Renal cortex interstitium (tissue), 15 donors: ENCODE measurements at places on chromosomes 13 and 19. TPM values are rescaled to one million over a fixed set of nuclear protein-coding genes. Genes with fewer than 3 reads are reported as not detected.
A peak's percentile ranks its signal among the peaks of the same experiment; 100 is the strongest.

- no peak for DNase-seq
Measured at GRCh38 chr13:44052780-44053184, 173.1 kb downstream of the LACC1 start.

GRCh38 chr19:8000298-8001038 is 5.0 kb downstream of the ELAVL1 start:
- no peak for DNase-seq

DNA sequence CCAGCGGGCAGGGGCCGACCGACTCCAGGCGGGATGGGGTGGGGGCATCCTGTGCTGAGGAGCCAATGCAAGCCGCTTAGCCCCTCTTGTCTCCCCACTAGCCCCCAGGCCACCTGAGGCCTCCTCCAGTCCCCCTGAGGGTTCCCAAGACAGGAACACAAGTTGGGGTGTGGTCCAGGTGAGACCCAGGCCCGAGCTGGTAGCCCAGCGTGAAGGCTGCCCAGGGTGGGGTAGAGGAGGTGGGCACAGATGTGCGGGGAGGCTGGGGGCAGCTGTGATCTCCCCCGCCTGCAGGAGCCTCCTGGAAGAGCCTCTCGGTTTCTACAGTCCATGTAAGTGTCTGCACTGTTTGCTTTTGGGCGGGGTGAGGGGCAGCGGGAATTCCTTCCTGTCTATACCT is 10.4 kb downstream of the TLE6 start:
- no peak for DNase-seq

DNA sequence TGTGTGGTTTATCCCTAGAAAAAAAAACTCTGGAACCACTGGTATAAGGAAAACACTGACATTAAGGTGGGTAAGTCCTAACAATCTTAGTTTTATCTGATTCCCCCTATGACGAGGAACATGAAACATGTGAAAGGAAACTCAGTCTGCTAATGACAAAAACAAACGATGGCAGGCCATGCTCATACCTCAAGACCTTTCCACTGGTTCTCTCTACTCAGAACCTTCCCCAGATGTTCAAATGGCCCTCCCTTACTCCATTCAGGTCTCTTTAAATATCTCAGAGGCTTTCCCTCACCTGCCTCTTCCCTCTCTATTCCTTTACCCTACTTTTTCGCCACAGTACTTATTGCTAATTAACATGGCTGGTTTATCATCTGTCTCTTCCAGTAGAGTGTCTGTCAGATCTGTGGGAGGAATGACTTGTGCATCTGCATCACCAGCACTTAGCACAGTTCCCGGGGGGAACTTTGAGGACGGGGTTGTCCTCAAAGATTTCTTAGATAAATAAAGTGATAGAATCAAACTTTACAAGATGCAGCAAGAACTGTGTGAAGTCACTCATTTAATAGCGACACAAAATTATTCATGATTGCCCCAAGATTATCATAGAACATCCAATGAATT is 1.5 kb downstream of the TUBGCP3 start:
- no peak for DNase-seq

DNA sequence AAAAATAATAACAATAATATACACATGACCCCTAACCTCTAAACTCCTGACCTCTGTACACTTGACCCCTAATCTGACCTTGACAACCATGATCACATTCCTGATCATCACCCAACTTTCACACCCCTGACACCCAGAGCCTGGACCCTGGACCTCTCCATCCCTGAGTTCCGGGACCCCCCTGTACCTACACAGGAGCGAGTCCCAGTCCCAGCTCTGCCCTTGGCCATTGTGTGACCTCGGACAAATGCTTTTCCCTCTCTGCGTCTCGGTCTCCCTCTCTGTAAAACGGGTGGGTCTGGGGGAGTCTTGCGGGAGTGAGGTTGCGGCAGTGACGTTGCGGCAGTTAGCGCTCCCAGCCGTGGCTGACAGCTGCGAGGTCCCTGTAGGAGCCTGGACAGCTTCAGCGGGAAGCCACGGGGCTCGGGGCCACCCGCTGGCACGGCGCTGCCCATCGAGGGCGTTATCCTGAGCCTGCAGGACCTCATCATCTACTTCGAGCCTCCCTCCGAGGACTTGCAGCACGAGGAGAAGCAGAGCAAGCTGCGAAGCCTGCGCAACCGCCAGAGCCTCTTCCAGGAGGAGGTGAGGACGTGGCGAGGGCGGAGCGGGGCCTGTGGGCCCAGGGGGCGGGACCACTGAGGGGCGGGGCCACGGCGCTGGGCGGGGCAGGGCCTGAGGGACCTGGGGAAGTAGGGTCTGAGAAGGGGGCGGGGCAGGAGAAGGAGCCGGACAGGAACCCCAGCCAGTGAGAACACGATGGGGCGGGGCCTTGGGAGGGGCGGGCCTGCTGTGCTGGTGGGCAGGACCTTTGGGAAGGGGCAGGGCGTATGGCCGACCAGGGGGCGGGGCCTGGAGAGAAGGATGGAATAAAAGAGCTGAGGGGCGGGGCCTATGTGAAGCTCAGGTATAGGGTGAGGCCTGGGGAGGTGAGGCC is 19.2 kb downstream of the RYR1 start:
- no peak for DNase-seq

DNA sequence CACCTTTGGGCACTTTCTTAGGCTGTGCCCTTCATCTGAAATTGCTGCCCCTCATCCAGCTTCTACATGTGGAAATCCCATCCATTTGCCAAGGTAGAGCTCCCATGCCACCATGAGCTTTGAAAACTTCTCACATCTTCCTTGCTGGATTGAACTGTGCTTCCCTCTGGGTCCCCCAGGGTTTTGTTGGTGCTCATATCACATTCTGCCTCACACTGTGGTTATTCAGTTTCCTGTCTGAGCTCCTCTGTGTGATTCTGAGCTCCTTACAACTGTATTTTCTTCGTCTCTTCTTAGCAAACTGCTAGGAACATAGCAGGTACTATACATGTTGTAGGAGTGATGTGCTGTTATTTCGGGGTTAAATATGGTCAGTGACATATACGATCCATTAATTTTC is 74.9 kb upstream of the KL start:
- no peak for DNase-seq

DNA sequence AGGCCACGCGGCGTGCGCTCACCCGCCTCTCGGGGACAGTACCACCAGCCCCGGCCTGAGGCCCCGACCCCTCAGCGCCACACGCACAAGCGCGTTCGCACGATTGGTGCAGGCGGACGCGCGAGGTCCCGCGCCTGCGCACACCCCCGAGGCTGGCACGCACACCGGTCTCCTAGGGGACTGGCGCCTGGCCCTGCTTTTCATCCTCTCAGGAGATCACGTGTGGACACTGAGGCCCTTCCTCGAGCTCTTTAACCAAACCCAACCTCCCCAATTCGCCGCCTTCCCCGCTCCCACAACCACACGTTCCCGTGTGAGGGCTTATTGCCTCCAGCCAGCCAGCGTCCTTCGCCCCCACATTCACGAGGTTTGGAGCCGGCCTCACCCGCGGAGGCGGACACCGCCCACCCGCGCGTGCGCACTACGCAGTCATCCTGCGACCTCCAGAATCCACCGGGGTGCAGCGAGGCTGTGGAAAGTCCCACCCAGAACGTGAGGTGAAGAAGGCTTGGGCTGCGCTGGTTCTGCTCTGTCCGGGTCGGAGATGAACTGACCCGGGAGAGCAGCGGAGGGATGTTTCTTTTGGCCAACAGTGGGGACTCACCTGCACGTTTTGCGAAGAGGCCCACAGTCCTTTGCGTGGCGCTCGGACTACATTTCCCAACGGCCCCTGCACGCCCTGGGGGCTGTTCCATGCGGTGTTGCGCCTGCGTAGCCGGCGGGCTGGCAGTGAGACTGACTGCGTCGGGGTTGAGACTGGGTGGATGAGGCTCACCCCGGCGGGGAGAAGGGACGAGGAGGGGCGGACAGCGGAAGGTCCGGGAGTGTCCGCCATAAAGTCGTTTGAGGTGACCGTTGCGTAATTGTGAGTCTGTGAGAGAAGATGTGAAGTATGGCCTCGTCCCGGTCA is 539 bp upstream of the ZNF667 start:
- DNase-seq = peak; percentile 91

DNA sequence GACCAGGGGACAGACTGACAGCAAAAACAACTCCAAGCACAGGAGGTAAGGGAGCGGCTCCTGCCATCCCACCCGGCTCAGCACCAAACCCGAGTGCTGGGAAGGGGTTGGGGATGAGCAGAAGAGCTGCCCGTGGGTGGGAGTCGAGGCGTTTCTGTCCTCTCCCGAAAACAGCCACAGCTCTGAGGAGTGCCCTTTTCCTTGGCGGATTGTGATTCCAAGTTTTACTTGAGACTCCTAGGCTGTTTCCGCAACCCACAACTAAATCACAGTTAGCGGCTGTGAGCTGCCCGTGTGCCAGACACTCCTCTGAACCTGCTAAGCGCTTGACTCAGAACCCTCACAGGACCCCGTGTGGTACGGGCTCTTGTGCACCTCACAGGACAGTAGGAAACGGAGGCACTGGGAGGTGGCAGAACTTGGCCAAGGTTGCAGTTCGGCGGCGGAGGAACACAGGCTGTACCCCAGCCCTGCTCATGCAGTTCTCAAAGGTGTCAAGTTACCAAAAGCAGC is 21.4 kb downstream of the CFAP97D2 start:
- DNase-seq = peak; percentile 17

DNA sequence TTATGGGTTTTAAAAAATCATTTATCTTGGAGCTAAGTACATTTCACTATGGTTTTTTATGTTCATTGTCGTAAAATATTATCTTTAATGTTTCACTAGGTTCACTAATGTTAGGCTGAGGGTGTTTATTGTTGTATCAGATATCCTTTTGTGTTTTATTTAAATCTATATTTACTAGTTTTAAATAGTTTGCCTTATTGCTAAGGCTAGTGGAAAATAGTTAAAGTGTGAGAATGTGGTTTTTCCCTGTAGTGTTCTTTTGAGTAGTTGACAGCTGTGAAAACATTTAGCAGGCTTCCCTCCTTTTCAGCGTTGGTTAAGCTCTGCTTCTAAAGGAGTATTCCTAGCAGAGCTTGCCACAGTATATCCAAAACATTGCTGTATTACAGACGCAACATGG is 139.0 kb downstream of the TM9SF2 start:
- DNase-seq = no peak

The TEKTIP1 gene
- polyA plus RNA-seq = 6.5 TPM
